ENCODE measurements at places on chromosomes 2 and 18.

- H3K4me3 ChIP-seq, result no peak overlapping the region
- H3K27me3 ChIP-seq, result peaks cover 3% of the 10 kb centered on the region
- no peaks in the 10 kb centered on the region for H3K36me3 ChIP-seq
- DNase-seq, result no peak
Observed at GRCh38 chr18:50193796-50194630, 934 bp downstream of the MYO5B start.

- H3K4me1 ChIP-seq, result no peaks in the 10 kb centered on the region
- H3K27ac ChIP-seq, result no peak overlapping the region
- no peak for DNase-seq
- H3K27me3 ChIP-seq, result no peaks in the 10 kb centered on the region
Observed at GRCh38 chr18:61676773-61677434, 215.9 kb downstream of the RNF152 start.

DNA sequence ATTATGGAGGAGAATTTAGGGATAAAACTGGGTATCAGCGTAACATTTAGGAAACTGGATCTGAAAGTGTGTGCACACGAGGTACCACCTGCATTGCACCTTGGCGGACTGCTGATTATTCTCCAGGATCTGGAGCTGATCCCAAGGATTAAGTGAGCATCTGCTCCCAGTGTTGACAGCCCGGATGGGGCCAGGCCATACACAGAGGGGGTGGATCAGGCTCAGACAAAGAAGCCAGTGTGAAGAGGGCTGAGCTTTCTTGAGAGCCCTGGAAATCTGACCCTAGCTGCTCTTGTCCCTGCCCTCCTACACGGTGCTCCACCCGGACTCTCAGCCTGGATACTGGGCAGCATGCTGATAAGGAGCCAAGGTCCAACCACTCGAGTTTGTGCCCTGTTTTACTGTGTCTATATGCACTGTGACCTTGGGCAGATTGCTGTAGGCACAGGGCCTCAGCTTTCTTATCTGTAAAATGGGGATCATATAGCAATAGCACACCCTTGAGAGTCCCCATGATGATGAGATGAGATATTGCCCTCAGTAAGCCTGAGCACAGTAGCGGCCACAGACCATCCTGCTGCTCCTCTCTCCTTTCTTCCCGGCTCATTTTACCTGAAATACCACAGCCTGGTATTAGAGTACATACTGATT lies 396.8 kb upstream of the CELF4 start:
- no peaks in the 10 kb centered on the region for H3K36me3 ChIP-seq
- no peaks in the 10 kb centered on the region for H3K27me3 ChIP-seq
- H3K4me1 ChIP-seq, result no peaks in the 10 kb centered on the region
- no peak for DNase-seq

- H3K27ac ChIP-seq, result no peak overlapping the region
- no peaks in the 10 kb centered on the region for H3K27me3 ChIP-seq
- H3K4me3 ChIP-seq, result no peak overlapping the region
- H3K36me3 ChIP-seq, result no peaks in the 10 kb centered on the region
- peaks cover 3% of the 10 kb centered on the region for H3K4me1 ChIP-seq
Observed at GRCh38 chr2:64874593-64874992, 114.6 kb upstream of the SLC1A4 start.

- no peaks in the 10 kb centered on the region for H3K36me3 ChIP-seq
- no peaks in the 10 kb centered on the region for H3K27me3 ChIP-seq
- H3K4me1 ChIP-seq, result no peaks in the 10 kb centered on the region
- DNase-seq, result no peak
Observed at GRCh38 chr2:238875101-238875470, 27.2 kb downstream of the TWIST2 start.

- H3K36me3 ChIP-seq, result no peaks in the 10 kb centered on the region
- no peaks in the 10 kb centered on the region for H3K4me1 ChIP-seq
- H3K4me3 ChIP-seq, result no peak overlapping the region
- DNase-seq, result no peak
Observed at GRCh38 chr18:40414155-40414754, 1540.8 kb upstream of the PIK3C3 start.

DNA sequence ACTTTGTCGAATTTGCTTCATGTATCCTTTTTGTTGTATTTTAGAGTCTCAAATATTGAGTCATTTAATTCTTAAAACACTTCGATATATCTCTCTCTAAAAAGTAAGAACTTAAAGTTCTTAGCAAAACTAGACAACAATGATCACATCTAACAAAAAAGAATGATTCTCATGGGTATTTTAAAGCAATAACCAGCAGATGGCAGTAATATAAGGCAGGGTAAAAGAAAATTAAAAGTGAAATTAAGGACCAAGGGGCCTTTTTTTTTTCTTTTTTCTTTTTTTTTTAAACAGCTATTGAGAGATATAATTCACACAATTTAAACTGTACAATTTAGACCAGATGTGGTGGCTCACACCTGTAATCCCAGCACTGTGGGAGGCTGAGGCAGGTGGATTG lies 9.9 kb upstream of the AOX1 start:
- no peak for DNase-seq
- H3K27me3 ChIP-seq, result no peaks in the 10 kb centered on the region
- no peak overlapping the region for H3K4me3 ChIP-seq
- peaks cover 33% of the 10 kb centered on the region for H3K36me3 ChIP-seq
- no peaks in the 10 kb centered on the region for H3K4me1 ChIP-seq

DNA sequence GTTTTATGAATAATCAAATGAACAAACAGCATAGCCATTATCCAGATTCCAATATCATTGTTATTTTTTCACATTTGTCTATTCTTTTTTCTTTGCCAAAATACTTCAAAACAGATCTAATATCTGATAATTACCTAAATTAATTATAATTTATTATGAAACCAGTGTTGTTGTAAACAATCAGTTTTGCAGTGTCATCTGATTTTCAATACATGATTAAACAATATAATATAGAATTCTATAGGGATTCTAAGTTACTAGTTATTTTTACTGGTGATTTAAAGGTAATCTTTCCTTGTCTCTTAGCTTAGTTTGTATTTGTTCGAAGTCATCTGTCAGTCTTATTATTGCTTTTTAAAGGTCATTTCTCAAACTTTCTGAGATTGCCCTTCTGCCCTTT lies 101.0 kb downstream of the BIRC6 start:
- H3K36me3 ChIP-seq, result peaks cover 39% of the 10 kb centered on the region
- no peak for DNase-seq
- H3K4me3 ChIP-seq, result no peak overlapping the region
- H3K4me1 ChIP-seq, result no peaks in the 10 kb centered on the region

GRCh38 chr2:128640845-128641360 lies 322.2 kb upstream of the HS6ST1 start:
- H3K4me1 ChIP-seq, result peaks cover 8% of the 10 kb centered on the region
- DNase-seq, result peak; percentile 2
- no peaks in the 10 kb centered on the region for H3K27me3 ChIP-seq
- H3K36me3 ChIP-seq, result no peaks in the 10 kb centered on the region

DNA sequence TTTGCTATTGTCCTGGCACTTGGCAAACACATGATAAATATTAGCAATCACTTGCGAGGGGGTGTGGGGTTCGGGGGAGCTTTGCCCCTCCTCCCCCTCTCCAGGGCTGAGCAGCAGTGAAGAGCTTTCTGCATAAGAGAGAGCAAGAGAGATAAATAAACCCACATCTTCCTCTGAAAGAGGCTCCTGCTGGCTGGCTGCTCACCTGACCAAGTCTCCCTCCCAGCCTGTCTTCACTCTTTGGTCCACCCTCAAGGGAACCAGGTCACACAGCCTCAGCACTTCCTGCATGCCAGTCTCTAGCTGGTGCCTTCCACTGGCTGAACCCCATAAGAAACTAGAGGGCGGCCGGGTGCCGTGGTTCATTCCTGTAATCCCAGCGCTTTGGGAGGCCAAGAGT lies 18.5 kb upstream of the YWHAQ start:
- no peaks in the 10 kb centered on the region for H3K4me1 ChIP-seq
- H3K4me3 ChIP-seq, result no peak overlapping the region
- no peaks in the 10 kb centered on the region for H3K36me3 ChIP-seq
- no peak for DNase-seq
- H3K27ac ChIP-seq, result no peak overlapping the region
- H3K27me3 ChIP-seq, result peaks cover 9% of the 10 kb centered on the region

- H3K36me3 ChIP-seq, result no peaks in the 10 kb centered on the region
- peaks cover 15% of the 10 kb centered on the region for H3K4me1 ChIP-seq
- H3K27me3 ChIP-seq, result no peaks in the 10 kb centered on the region
Observed at GRCh38 chr2:42196403-42197267, 27.5 kb downstream of the EML4 start.

- H3K4me3 ChIP-seq, result no peak overlapping the region
- no peak for DNase-seq
- no peaks in the 10 kb centered on the region for H3K27me3 ChIP-seq
- no peaks in the 10 kb centered on the region for H3K36me3 ChIP-seq
- H3K27ac ChIP-seq, result peak overlapping the region; percentile 97
Observed at GRCh38 chr2:85421260-85422071, 3.0 kb downstream of the SH2D6 start.

All from DND-41 (cell line).